ENCODE measurements at places on chromosomes 3 and 15.

- DNase-seq = no peak
These were observed 4.1 kb downstream of the TF start for GRCh38 chr3:133750259-133750656.

- DNase-seq = no peak
These were observed 252.9 kb downstream of the EBLN2 start for GRCh38 chr3:73314151-73314951.

DNA sequence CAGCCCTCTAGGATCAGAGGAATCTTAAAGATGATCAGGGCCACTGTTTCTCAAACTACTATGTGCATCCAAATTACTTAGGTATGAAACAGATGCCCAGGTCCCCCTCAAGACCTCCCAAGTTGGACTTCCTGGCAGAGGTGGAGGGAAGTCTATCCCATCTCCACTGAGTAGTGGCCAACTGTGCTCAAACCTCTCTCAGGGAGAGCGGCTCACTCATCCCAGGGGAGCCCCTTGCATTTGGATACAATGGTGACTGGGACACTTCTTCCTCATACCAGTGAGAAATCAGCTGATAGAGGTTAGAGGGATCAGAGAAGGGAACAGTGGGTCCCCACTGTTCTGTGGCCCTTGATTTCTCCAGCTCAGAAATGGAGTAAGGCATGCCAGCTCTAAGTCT is 8.7 kb upstream of the WNT7A start:
- no peak for DNase-seq

DNA sequence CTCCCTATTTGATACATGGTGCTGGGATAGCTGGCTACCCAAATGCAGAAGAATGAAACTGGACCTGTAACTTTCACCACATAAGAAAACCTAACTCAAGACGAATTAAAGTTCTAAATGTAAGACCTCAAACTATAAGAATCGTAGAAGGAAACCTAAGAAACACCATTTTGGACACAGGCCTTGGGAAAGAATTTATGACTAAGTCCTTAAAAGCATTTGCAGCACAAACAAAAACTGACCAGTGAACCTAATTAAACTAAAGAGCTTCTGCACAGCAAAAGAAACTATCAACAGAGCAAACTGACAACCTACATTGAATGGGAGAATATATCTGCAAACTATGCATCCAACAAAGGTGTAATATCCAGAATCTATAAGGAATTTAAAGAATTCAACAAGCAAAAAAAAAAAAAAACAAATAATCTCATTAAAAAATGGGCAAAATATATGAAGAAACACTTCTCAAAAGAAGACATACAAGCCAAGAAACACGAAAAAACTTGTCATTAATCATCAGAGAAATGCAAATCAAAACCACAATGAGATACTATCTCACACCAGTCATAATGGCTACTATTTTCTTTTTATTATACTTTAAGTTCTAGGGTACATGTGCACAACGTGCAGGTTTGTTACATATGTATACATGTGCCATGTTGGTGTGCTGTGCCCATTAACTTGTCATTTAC is 37.0 kb downstream of the HDGFL3 start:
- no peak for DNase-seq

DNA sequence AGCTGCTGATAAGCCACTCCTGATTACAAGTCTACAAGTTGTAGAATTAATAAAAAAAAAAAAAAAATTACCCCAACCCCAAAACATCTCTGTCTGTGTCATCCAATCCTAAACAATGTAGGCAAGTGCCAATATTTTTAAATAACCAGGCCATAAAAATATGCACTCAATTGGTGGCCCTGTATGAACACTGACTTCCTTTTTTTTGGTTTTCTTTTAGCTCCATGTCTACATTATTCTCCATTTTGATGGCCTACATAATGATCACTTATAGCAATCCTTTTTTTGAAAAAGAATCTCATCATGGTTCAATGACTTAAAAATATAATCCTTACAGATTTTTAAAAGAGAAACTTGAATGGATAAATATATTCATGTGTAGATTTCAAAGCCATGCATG is 72.1 kb downstream of the FOXP1 start:
- DNase-seq = no peak

DNA sequence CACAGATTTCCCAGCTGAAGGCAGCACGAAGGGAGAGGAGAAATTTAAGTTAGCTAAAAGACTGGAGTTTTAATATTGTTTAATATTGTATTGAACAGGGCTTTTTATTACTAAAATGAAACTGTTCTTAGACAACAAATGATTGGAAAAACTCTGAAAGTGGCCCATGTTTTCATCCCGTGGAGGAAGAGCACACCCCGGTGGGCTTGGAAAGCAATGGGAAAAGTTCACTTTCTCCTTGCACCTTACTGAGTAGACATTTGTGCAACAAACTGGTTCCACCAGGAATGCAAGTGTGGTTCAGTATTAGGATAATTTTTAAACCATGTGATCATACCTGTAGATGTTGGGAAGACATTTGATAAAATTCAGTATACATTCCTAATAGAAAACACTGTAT is 8.2 kb upstream of the ESYT3 start:
- DNase-seq = no peak

GRCh38 chr3:160210341-160210740 is 14.9 kb upstream of the C3orf80 start:
- DNase-seq = no peak

DNA sequence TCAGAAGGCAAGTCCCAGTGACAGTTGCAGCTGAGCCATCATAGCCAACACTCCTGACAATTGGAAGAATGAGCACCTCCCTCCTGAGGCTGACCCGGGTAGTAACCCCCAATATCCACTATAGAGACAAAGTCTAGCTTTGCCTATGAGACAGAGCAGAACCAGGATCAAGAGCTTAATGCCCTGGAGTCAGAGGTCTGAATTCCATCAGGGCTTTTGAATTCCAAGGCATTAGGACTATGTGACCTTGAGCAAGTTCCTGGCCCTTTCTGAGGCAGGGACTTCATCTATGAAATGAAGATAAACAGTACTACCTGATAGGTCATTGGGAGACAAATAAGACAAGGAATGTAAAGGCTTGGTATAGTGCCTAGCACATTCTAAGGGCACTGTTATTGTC is 3.1 kb upstream of the INAFM2 start:
- DNase-seq = no peak

DNA sequence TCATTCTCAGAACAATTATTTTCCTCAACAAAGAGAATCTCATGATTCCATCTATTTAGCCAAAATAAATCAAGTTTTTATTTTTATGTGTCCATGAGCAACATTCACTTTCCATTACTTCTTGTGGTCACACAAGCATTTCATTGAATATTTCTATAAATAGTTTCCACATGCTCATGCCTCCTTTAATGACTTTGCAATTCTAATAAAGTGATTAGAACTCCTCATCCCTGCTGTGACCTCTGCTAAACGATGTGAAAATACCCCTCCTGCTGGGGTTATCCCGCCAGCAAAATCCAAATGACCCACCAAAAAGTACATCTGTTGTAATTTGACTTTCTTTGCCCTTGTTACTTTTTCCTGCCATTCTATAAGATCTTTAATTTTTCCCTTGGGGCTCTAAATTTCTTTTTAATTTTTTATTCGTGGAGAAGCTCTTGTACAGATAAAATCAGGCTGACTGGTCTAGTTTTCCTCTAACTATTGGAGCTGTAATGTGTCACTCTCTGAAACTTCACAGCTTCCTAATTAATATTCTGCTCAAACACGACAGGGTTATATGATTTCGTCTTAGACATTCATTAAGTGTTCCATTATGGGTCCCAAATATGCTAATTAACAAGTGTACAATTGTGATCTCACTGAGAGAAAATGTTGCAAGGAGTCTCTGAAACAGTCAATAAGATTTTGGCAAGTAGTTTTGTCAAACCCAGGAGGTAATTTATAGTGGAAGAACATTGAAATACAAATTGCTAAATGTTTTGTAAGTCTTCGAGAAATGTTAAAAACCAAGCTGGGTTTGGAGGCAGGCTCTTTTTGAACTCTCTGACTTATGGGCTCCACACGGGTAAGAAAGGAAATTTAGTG is 533.1 kb upstream of the NAALADL2 start:
- DNase-seq = no peak

DNA sequence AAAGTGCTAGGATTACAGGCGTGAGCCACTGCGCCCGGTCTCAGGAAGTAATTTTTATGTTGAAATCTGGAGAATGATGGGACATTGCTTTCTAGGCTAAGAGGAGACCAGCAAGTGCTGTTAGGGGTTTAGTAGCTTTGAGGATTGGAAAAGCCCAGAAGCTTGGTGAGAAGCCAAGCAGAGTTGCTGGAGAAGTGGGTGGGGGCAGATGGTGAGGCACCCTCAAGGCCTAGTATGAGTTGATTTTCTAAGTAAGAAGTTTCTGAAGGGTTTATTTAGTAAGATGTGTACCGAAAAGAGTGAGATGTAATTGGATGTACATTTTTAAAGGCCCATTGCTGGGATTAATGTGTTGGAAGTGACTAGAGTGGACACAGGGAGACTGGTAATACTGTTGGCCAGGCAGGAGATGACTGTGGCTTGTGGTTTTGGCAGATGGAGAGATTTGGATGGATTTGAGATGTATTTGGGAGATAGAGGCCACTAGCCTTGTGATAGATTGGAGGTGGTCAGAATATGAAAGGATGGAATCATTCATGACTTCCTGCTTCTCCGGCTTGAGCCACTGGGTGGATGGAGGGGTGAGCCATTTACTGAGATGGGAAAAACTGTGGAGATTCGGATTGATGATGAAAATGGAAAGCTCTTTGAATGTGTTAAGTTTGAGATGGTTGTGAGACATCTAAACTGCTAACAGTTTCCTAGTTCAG is 2.3 kb downstream of the LRRC28 start:
- peak; percentile 18 for DNase-seq

- DNase-seq = no peak
These were observed 25.3 kb downstream of the SLC41A3 start for GRCh38 chr3:126058666-126059065.

- no peak for DNase-seq
These were observed 31.2 kb upstream of the CCDC80 start for GRCh38 chr3:112671930-112672715.

DNA sequence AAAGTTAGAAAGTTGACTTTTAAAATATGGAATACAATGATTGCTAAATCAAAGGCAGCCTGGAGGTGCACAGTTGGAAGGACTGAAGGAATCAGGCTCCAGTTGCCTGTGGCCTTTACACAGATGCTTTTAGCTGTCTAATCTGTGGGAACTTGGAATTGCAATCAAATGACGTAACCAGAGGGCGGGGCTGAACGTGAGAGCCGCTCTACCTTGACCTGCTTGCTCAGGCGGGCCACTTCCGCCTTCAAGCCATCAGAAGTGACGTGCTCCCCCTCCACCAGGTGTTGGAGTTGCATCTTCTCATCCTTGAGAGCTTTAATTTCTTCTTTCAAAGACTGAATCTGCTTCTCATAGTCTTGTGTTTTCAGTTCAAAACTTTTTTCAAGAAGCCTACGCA is 37.7 kb upstream of the GNB5 start:
- no peak for DNase-seq

DNA sequence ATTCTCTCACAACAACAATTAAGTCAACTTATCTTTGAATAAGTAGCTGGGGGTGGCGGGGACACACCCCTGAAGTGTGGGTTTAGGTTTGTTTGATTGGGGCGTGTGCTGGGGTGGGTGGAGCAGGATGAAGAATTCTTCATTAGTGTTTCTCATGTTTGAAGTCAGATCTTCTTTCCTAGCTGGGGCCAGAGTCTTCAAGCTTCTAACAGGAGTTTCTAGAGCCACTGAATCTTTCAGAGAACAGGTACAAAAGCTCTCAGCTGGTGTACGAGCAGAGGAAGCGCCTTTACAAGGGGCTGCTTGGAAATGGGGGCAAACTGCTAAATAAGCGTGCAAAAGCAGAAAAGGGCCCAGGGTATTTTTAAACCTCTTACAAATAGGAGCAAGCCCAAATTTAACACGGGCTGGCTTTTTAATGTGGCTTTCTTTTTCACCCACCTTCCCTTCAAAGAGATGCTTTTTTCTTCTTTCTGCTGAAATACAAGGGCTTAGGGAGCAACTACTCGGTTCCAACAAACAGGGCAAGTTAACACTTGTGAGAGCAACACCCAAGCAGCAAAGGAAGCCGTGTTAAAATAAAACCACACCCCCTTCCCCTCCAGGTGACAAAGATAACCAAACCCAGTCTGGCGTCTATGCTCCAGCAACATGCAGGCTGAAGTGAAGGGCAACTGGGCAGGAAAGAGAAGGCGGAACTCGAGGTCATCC is 86.9 kb upstream of the RASGRP1 start:
- peak; percentile 45 for DNase-seq

DNA sequence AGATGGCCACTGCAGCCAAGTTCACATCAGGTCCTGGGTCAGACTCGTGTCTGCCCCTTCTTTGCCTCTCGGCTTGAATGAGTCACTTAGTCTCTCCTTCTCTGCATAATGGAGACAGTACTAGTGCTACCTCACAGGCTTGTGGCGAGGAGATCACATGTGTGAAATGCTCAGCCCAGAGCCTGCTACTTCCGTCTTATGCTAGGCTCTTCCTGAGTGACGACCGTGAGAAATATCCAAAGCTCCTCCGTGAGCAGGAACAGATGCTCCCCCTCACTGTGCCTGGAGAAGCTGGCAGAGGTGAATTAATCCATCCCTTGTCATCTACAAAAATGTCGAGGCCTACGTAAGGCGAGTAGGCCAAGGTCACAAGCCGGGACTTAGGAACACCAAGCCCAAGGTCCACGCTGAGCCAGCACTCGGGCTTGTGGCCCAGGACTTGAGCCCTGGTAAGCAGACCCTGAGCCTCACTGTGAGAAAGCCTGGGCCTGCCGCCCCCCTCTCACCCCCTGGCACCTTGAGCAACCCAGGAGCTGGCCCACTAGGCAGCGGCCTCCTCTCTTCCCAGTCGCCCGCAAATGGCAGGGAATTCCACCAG is 17.9 kb downstream of the PAK6 start:
- DNase-seq = no peak

DNA sequence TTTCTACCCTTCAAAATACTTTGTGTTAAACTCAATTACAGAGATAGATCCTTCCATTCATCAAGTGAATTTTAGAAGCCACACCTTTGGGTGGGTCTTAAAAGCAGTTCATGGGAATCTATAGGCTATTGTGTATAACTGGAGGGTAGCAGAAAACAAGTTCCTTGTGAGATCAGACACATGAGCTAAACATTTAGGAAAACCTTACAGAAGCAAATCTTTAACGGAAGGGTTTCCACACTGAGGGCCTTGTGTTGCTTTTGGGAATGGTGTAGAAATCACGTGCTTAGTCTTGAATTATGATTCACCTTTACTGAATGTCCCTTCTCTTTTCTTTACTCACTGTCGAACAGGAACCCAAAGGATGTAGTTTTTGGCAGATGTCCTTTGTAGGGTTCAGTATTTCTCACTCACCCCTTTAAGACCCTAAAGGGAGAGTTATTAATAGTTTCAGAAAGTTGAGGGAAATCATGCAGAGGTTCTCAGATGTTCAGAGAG is 257.3 kb upstream of the CTDSPL start:
- DNase-seq = no peak

GRCh38 chr3:115602194-115602593 is 21.1 kb upstream of the GAP43 start:
- DNase-seq = no peak

GRCh38 chr15:63381301-63382204 is at the start of gene CA12:
TSS of gene CA12 (minus strand) at chr15:63381846. CDS start at chr15:63381720, 126 bp downstream.
- DNase-seq = peak; percentile 2

DNA sequence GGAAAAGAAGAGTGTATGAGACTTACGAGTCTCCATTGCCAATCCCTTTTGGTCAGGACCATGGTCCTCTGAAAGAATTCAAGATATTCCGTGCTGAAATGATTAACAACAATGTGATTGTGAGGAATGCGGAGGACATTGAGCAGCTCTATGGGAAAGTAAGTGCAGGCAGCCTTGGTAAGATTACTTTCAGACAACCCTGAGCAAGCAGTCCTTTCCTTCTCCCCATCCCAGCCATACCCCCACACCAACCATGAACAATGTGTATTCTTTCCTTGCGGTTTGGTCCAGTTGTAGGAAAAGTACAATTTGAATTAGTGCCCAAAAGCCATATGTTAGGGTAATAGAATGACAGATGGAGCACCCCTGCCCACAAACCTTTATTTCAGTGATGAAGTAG is 5.6 kb downstream of the TSEN2 start:
- no peak for DNase-seq

Data from activated naive CD4-positive, alpha-beta T cell treated with Interleukin-2 at 50 U/mL for 16 hours (primary cell).